ENCODE measurements at places on chromosomes 2 and 18. TPM values are rescaled to one million over a fixed set of nuclear protein-coding genes. Genes with fewer than 3 reads are reported as not detected.

DNA sequence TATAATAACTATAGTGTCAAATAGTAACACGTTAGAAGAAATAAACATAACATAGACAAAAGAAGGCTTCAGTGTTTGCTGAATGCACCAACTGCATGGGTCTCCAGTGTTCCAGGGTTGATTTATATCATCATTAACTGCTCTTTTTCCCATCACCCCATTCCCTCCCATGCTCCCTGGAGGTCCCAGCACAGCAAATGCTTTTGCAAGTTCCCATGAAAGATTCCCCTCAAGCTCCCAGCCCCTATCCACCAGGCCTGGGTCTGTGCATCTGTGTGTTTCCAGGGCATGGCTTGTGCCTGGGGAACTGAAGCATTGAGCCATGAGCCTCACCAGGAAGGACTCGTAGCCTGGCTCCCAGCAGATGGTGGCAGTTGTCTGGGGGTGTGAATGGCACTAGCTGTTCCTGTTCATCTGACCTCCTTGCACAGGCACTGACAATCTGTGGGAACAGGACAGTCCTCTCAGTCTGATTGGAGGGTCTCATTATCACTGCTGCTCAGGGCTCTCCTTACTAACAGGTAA, 164.6 kb upstream of the RMP24 start:
- H3K4me3 ChIP-seq = no peak overlapping the region
- no peaks in the 10 kb centered on the region for H3K36me3 ChIP-seq
- H3K4me1 ChIP-seq = peaks cover 11% of the 10 kb centered on the region
- H3K27me3 ChIP-seq = peaks cover 19% of the 10 kb centered on the region
- H3K27ac ChIP-seq = no peak overlapping the region

GRCh38 chr18:64271975-64272659, 123.2 kb upstream of the LINC00305 start:
- no peak overlapping the region for H3K27ac ChIP-seq
- no peak for DNase-seq
- H3K4me1 ChIP-seq = no peaks in the 10 kb centered on the region
- no peaks in the 10 kb centered on the region for H3K36me3 ChIP-seq
- no peaks in the 10 kb centered on the region for H3K27me3 ChIP-seq

GRCh38 chr18:79511271-79511670, 115.5 kb downstream of the NFATC1 start:
- H3K4me3 ChIP-seq = no peak overlapping the region
- peaks cover 27% of the 10 kb centered on the region for H3K4me1 ChIP-seq
- no peak for DNase-seq

- H3K4me1 ChIP-seq = no peaks in the 10 kb centered on the region
- H3K36me3 ChIP-seq = no peaks in the 10 kb centered on the region
Measured at GRCh38 chr18:9884532-9885140, 1.1 kb upstream of the TXNDC2 start.

DNA sequence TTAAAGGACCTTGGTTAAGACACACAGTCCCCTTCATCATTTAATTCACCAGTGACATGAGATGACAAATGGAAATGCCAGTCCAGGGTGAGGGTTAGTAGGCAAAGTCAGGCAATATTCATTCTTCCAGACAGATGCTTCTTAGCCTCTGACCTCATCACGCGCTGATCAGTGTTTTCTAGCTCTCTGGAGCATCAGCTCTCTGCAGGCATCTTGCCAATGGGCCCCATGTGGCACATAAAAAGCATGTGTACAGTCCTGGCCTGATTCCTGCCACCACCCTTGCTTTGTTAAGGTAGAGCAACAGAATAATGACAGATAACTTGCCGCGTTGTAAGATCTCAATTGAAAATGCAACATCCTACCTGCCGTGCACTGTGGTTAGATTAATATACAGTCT, 20.3 kb upstream of the NPAS2 start:
- H3K36me3 ChIP-seq = no peaks in the 10 kb centered on the region
- no peak for DNase-seq
- peaks cover 8% of the 10 kb centered on the region for H3K27me3 ChIP-seq
- no peak overlapping the region for H3K27ac ChIP-seq
- H3K4me3 ChIP-seq = no peak overlapping the region
- H3K4me1 ChIP-seq = no peaks in the 10 kb centered on the region

GRCh38 chr2:237473878-237474441, 13.1 kb upstream of the MLPH start:
- H3K36me3 ChIP-seq = no peaks in the 10 kb centered on the region
- H3K27ac ChIP-seq = no peak overlapping the region
- H3K27me3 ChIP-seq = peaks cover 21% of the 10 kb centered on the region
- H3K4me1 ChIP-seq = peaks cover 14% of the 10 kb centered on the region
- no peak overlapping the region for H3K4me3 ChIP-seq

GRCh38 chr2:73386894-73387636, 1.4 kb downstream of the ALMS1 start:
- H3K27me3 ChIP-seq = peaks cover 2% of the 10 kb centered on the region
- peak overlapping the region; percentile 35 for H3K27ac ChIP-seq
- peaks cover 23% of the 10 kb centered on the region for H3K4me1 ChIP-seq
- peak overlapping the region; percentile 90 for H3K4me3 ChIP-seq
- DNase-seq = no peak
- H3K36me3 ChIP-seq = peaks cover 9% of the 10 kb centered on the region

DNA sequence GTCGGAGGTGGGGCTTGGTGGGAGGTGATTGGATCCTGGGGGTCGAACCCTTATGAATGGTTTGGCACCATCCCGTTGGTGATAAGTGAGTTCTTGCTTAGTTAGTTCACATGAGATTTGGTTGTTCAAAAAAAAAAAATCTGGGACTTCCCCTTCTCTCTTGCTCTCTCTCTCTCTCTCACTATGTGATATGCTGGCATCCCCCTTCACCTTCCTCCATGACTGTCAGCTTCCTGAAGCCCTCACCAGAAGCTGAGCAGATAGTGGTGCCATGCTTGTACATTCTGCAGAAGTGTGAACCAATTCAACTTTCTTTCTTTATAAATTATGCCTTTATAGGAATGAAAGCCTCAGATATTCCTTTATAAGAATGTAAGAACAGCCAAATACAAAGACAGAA, 269.7 kb upstream of the APCDD1 start:
- no peak overlapping the region for H3K4me3 ChIP-seq
- peaks cover 4% of the 10 kb centered on the region for H3K36me3 ChIP-seq
- DNase-seq = no peak
- no peak overlapping the region for H3K27ac ChIP-seq

DNA sequence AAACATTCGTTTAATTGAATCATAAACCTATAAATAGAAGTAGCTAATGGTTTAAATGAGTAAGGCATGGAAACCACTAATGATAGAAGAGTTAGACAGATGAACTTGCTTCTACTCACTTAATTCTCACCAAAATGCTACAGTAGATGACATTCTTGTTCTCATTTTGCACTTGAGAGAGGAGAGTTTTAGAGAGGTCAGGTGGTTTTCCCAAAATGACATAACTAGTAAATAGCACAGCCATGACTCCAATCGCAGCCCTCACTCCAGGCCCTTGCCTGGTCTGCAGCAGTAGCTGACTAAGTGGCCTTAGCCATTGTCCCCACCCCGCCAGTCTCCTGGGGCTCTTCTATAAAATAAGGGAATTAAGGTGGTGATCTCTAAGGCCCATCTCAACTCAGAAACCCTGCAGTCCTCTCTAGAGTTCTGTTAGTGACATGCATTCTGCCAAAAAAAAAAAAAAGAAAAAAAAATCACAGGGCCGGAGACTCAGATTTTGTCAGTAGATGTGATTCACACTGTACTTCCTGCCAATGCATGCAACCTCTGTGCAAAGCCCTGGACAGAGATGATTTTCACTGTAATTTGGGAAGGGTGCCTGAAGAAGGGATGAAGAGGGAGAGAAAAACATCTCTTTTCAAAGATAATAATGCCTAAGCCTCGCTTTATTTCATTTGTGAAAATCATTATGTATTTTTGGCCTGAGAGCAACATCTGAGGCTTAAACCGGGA, 221.8 kb downstream of the ANAPC1 start:
- peaks cover 12% of the 10 kb centered on the region for H3K4me1 ChIP-seq
- peak; percentile 9 for DNase-seq
- H3K27me3 ChIP-seq = peaks cover 5% of the 10 kb centered on the region
- H3K27ac ChIP-seq = no peak overlapping the region
- H3K36me3 ChIP-seq = no peaks in the 10 kb centered on the region
- H3K4me3 ChIP-seq = no peak overlapping the region

DNA sequence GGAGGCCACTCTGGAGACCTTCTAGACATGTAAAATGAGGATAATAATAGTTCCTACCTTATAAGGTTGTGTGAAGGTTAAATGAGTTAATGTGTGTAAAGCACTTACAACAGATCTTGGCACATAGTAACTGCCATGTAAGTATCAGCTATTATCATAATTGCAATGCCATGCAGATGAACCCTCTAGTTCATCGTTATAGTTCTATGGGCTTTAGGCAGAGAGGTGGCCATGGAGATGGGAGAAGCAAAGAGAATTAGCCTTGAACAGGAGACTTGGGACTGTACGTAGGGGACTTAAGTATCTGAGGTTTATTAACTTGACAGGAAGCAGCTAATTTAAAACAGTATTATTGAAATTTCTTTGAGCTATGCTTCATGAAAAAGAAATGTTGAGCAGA, 151.8 kb downstream of the PIK3C3 start:
- H3K4me1 ChIP-seq = no peaks in the 10 kb centered on the region
- H3K36me3 ChIP-seq = no peaks in the 10 kb centered on the region
- H3K27ac ChIP-seq = no peak overlapping the region
- H3K27me3 ChIP-seq = no peaks in the 10 kb centered on the region

DNA sequence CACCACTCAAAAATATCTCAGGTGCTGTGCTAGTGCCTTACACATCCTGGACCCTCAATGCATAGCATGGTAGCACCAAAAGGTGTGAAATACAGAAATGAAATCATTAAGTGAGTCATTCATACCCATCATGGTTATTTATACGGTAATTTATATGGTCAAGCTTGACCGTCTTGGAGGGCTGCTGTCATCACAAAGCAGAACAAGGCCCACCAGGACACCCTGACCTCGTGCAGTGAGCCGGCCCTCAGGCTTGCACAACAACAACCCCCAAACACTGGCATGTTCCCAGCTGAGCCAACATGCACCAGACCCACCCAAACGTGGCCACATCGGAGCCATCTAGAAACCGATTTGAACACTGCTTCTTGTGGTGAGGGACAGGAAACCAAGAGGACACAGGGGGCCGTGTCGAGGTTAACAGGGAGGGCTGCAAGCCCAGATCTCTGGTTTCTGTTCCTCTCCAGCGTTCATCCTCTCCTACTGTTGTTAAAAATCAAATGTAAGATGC, 378.5 kb upstream of the ID2 start:
- peak overlapping the region; percentile 89 for H3K27ac ChIP-seq
- peak; percentile 94 for DNase-seq
- H3K4me1 ChIP-seq = peaks cover 90% of the 10 kb centered on the region
- H3K36me3 ChIP-seq = peaks cover 67% of the 10 kb centered on the region
- H3K4me3 ChIP-seq = peak overlapping the region; percentile 68

DNA sequence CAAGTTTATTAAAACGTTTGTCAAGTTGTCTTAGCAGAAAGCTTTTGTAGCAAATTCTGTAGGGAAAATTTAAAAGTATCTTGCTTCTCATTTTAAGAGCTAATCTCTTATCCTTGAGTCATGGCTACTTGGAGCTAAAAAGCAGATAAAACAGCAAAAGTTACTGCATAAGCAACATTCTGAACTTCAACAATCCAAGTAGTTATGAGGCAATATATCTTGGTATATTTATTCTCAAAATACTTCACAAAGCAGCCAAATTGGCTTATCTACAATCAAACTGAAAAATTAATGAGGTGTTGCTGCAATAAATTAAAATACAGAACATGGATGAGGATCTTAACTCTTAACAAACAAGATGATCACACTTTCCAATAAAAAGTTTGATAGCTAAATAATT, 306.5 kb downstream of the PIEZO2 start:
- H3K27ac ChIP-seq = no peak overlapping the region
- no peaks in the 10 kb centered on the region for H3K36me3 ChIP-seq
- no peaks in the 10 kb centered on the region for H3K4me1 ChIP-seq
- peaks cover 8% of the 10 kb centered on the region for H3K27me3 ChIP-seq
- no peak overlapping the region for H3K4me3 ChIP-seq

DNA sequence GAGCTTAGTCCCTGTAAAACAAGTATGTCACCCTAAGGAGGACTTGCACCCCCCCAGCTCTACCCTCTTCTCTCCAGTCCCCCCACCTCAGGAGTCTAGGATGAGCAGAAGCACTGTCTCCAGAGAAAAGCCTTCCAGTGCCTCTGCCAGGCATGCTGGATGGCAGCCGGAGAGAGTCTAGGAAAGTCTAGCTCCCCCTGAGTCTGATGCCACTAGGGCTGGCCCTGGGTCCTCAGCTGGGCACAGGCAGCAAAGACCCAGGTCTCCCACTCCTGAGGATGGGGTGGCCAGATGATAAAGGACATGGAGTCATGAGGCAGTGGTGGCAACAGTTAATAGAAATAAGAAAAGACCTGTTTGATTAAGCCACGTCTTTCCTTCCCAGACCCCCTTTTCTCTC, 225.6 kb downstream of the CYP26B1 start:
- peaks cover 3% of the 10 kb centered on the region for H3K27me3 ChIP-seq
- H3K36me3 ChIP-seq = no peaks in the 10 kb centered on the region
- no peak overlapping the region for H3K27ac ChIP-seq
- no peaks in the 10 kb centered on the region for H3K4me1 ChIP-seq
- DNase-seq = no peak

DNA sequence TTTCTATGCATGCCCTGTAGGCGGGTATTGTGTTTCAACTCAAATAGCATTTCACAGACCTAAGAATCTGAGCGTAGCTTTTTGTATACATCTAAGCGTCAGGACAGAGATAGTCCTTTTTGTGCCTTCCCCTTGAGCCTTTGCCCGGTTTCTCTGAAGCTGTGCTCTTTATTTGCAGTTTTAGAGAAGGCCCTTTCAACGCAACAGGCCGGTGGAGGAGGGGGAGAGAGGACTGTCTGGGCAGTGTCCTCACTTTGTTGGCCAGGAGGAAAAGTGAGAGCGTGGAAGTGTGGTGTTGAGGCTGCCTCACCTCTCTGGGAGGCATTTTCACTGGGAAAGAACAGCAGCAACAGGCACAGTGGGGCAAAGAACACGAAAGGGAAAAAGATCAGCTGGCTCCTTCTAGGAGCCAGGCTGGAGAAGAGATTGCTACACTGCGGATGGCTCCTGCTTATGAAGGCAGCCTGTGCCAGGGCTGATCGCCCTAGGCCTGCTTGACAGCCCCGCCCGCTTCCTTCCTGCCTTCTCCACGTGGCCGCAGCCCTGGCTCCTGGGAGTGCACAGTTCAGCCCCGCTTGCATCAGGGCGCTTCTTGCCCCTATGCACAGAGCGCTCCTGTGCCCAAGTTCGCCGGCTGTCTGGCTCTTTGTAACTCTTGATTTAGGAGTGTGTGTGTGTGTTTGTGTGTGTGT, 195.6 kb upstream of the POU3F3 start:
- H3K27me3 ChIP-seq = peaks cover 22% of the 10 kb centered on the region
- DNase-seq = peak; percentile 39
- H3K27ac ChIP-seq = no peak overlapping the region
- no peaks in the 10 kb centered on the region for H3K36me3 ChIP-seq
- H3K4me1 ChIP-seq = peaks cover 14% of the 10 kb centered on the region

GRCh38 chr2:162574615-162575452, 230.9 kb downstream of the GCA start:
- H3K27ac ChIP-seq = no peak overlapping the region
- DNase-seq = no peak
- no peak overlapping the region for H3K4me3 ChIP-seq
- H3K36me3 ChIP-seq = no peaks in the 10 kb centered on the region
- no peaks in the 10 kb centered on the region for H3K27me3 ChIP-seq

Gene TUBA3D
- total RNA-seq = not detected

Gene MFSD2B
- total RNA-seq = 0.44 TPM

All from activated CD8-positive, alpha-beta T cell treated with anti-CD3 and anti-CD28 coated beads, Interleukin-2, amount 10 ng/mL, durations not matched to agents 7 days and 5 days (primary cell).